Pancreas (tissue), 10 donors: ENCODE measurements at places on chromosomes 3 and 15. TPM values are rescaled to one million over a fixed set of nuclear protein-coding genes. Genes with fewer than 3 reads are reported as not detected.

The TMEM40 gene
- polyA plus RNA-seq, result not detected

The WDR49 gene
- 0.11 TPM for polyA plus RNA-seq

The GP5 gene
- polyA plus RNA-seq, result 0.05 TPM

The RLBP1 gene
- not detected for polyA plus RNA-seq

The DNAH12 gene
- polyA plus RNA-seq, result 1.7 TPM

The ACTC1 gene
- 1.6 TPM for polyA plus RNA-seq

The PRSS50 gene
- polyA plus RNA-seq, result 0.87 TPM

The ADCY5 gene
- polyA plus RNA-seq, result 9.1 TPM

The FAM107A gene
- 6.9 TPM for polyA plus RNA-seq

The ECT2 gene
- 2.0 TPM for polyA plus RNA-seq

The ZNF80 gene
- not detected for polyA plus RNA-seq

The C3orf70 gene
- polyA plus RNA-seq, result 0.27 TPM

The RTP1 gene
- polyA plus RNA-seq, result not detected

The DYNLT2B gene
- 7.9 TPM for polyA plus RNA-seq

The GREM1 gene
- polyA plus RNA-seq, result 0.42 TPM

The FBXO40 gene
- not detected for polyA plus RNA-seq

The ABCF3 gene
- 92.1 TPM for polyA plus RNA-seq

The FES gene
- 26.5 TPM for polyA plus RNA-seq

The SIDT1 gene
- polyA plus RNA-seq, result 2.0 TPM

The GOLGA8Q gene
- polyA plus RNA-seq, result 1.3 TPM

The DGKG gene
- polyA plus RNA-seq, result 0.65 TPM

The DVL3 gene
- 47.5 TPM for polyA plus RNA-seq

The SLC12A1 gene
- polyA plus RNA-seq, result 0.05 TPM
